ENCODE measurements at places on chromosomes 2 and 18. TPM values are rescaled to one million over a fixed set of nuclear protein-coding genes. Genes with fewer than 3 reads are reported as not detected.

The L3MBTL4 gene
- total RNA-seq, result not detected

The LAMA3 gene
- 1.2 TPM for total RNA-seq

The ALK gene
- 0.27 TPM for total RNA-seq

The NMS gene
- total RNA-seq, result not detected

The GRP gene
- not detected for total RNA-seq

The APLF gene
- 5.3 TPM for total RNA-seq

The MPV17 gene
- 108 TPM for total RNA-seq

The MLPH gene
- 51.0 TPM for total RNA-seq

The CFAP65 gene
- total RNA-seq, result 0.05 TPM

The GBX2 gene
- total RNA-seq, result 0.26 TPM

The RBMS1 gene
- total RNA-seq, result 67.5 TPM

The CNGA3 gene
- total RNA-seq, result 0.10 TPM

The RAD51AP2 gene
- 0.37 TPM for total RNA-seq

The COL5A2 gene
- 285 TPM for total RNA-seq

The IL36RN gene
- not detected for total RNA-seq

The PLEK gene
- total RNA-seq, result not detected

- DNase-seq, result no peak
Measured at GRCh38 chr2:150046211-150046610, 441.3 kb downstream of the RND3 start.

- no peak for DNase-seq
Measured at GRCh38 chr2:234290671-234291070, 206.2 kb downstream of the ARL4C start.

- DNase-seq, result no peak
Measured at GRCh38 chr2:15260196-15260595, 300.9 kb downstream of the NBAS start.

- no peak for DNase-seq
Measured at GRCh38 chr18:37161491-37161890, 332.6 kb downstream of the KIAA1328 start.

DNA sequence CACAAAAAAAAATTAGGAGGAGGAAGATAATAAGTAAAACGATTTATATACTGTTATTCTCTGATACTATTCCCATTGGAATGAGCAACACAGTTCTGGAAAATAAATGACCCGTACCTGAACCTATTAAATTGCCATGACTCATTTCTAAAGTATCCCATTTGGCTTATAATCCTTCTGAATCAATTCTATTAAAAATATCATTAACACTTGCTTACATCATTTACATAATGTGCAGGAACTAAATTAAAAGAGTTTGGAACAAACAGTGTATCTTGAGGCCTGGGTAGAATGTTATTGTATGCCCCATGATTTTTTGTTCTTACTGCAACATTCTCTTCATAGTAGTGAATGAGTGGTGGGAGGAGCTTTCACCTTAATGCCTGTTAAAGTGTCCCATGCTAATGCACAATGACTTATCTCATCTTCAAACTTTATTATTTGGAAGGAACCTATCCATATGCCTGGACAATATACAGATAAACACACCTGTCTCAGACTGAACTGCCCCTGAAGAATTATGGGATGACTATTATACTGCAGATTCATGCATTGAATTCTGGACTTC, 549.9 kb upstream of the ACVR2A start:
- DNase-seq, result no peak

GRCh38 chr2:19841918-19842693, 59.7 kb downstream of the TTC32 start:
- no peak for DNase-seq

GRCh38 chr18:3441290-3441689, 8.7 kb upstream of the TGIF1 start:
- DNase-seq, result peak; percentile 64

- no peak for DNase-seq
Measured at GRCh38 chr2:10909996-10910341, 1.8 kb upstream of the KCNF1 start.

DNA sequence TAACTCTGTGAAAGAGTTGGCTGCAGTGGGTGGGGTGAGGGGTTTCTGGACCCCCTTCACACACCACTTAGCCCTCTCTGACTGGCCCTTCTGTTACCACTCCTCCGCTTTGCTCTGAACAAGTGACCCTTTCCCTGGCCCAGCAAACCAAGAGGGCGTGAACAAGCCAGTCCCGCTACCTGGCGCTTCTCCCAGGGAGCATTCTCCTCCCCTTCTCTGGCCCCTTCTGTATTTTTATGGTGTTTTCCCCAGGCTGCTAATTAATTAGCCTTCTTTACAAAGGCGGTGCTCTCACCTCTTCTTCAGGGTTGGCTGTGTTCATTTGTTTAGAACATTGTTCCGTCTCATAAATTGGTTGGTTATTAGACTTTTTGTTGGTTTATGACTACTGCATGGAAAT, 180.1 kb downstream of the MGAT5 start:
- DNase-seq, result no peak

DNA sequence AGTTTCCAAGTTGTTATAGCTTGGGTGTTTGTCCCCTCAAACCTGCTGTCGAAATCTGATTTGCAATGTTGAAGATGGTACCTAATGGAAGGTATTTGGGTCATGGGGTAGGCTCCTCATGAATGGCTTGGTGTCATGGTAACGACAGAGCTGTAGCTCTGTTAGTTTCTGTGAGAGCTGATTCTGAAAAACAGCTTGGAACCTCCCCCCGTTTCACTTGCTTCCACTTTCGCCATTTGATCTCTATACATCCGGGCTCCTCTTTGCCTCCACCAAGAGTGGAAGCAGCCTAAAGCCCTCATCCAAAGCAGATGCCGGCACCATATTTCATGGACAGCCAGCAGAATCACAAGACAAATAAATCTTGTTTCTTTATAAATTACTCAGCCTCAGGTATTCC, 1035.1 kb upstream of the SLC39A10 start:
- no peak for DNase-seq

- no peak for DNase-seq
Measured at GRCh38 chr2:24820175-24820513, 26.9 kb downstream of the CENPO start.

DNA sequence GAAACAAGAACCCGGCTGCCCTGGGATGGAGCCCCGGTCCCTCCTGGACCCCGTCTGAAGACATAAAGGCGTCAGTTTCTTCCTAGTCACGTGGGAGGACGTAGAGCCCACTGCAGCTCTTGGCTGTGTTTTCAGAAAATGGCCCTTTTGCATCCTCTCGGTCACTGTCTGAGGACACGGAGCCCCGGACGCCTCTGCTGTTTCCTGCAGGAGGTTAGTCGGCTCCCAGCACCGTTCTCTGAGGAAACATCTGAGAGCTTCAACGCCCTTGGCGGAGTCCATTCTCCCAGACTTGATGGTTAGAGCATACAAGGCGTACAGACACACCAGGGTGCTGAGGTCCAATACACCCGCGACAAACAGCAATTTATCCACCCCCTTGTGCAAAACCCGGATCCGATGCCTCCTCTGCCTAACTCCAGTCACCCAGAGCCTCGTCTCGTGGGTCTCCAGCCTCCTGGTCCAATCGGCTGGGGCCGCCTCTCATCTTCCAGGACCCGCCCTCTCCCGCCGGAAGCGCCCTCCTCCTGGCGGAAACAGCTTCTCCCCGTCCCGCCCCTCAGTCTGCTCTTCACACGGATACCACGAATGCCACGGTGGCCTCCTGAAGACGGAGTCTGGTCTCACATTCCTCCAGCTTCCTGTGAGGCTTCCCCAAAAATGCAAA, 119.4 kb downstream of the TMEM18 start:
- no peak for DNase-seq

- no peak for DNase-seq
Measured at GRCh38 chr2:45904946-45905631, 253.6 kb downstream of the PRKCE start.

- peak; percentile 37 for DNase-seq
Measured at GRCh38 chr2:197675246-197675645, at the start of gene RFTN2. Gene RFTN2, minus strand, starts transcription at chr2:197675587. Its CDS starts 129 bp downstream, at chr2:197675458.

GRCh38 chr18:711657-712400, 601 bp downstream of the ENOSF1 start:
- DNase-seq, result peak; percentile 79

DNA sequence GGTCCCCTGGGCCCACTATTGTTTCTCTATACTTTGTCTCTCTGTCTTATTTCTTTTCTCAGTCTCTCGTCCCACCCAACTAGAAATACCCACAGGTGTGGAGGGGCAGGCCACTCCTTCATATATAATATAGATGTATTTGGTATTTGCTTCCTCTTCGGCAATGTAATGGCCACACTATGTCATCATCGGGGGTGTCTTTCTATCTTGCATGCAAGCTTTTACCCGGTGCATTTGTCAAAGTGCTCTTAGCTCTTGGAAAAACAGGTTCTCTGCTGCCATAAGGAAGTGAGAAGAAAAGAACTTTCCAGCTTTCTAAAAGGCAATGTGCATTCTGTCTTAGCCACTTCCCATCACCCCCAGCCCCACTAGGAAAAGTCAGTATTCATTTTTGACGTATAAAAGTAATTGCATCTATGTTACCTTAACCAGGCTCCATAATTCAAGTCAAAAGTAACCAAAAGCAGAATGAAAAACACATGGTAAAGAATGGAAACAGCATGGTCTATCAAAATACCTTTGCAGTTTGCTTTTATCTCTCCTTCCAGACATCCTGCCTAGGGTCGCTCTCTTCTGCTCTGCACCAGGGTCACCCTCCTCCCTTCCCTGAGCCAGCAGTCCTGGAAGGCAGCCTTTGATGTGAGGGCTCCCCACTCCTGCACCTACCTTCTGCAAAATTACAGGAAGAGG, 27.2 kb upstream of the FHL2 start:
- no peak for DNase-seq

- peak; percentile 25 for DNase-seq
Measured at GRCh38 chr18:9482790-9483189, 7.5 kb downstream of the RALBP1 start.

DNA sequence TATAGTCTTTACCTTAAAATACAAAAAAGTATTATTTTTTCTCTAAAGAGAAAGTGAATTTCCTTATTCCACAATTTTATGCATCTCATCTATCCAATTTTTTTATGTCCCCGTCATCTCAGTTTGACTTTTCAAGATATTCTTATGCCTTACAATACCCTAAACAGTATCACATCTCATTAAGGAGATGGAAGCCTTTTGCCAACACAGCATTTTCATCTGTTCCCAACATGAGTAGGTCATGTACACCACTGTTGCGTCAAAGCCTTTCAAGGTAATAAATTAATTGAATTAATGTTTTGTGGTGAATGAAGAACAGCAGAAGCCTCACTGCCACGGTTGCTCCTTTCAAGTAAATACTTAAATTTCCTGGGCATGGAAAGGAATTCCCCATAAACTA, 299.4 kb downstream of the EPHA4 start:
- DNase-seq, result no peak

GRCh38 chr2:163345795-163346573, 389.8 kb downstream of the FIGN start:
- peak; percentile 91 for DNase-seq

DNA sequence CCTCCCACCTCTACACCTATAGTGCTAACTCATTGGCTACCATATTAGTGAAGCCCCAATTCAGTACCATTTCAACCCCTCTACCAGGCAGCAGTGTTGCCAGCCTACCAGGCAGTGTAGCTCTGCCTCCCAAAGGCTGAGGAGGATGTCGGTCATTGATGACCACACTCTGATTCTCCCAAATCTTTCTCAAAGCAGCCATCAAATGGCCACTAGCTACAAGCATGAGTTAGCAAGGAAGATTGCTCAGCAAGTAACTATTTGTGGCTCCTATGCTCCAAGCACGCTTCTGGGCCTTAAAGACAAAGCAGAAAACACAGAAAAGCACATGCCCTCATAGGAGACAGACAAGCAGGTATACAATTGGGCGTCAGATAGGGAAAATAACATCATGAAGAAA, 42.7 kb upstream of the AFF3 start:
- no peak for DNase-seq

GRCh38 chr18:44682871-44683221, 2.2 kb downstream of the SETBP1 start:
- DNase-seq, result no peak

GRCh38 chr2:204416236-204416635, 129.0 kb upstream of the PARD3B start:
- no peak for DNase-seq

- DNase-seq, result peak; percentile 46
Measured at GRCh38 chr2:240604291-240604938, 17.9 kb downstream of the CAPN10 start.

GRCh38 chr2:111034606-111035005, 86.1 kb upstream of the BCL2L11 start:
- DNase-seq, result no peak

GRCh38 chr2:201882353-201883090, 76.2 kb downstream of the CDK15 start:
- peak; percentile 78 for DNase-seq

- no peak for DNase-seq
Measured at GRCh38 chr2:1584691-1585485, 159.4 kb downstream of the PXDN start.

- DNase-seq, result no peak
Measured at GRCh38 chr2:205722283-205722918, 40.1 kb downstream of the NRP2 start.

DNA sequence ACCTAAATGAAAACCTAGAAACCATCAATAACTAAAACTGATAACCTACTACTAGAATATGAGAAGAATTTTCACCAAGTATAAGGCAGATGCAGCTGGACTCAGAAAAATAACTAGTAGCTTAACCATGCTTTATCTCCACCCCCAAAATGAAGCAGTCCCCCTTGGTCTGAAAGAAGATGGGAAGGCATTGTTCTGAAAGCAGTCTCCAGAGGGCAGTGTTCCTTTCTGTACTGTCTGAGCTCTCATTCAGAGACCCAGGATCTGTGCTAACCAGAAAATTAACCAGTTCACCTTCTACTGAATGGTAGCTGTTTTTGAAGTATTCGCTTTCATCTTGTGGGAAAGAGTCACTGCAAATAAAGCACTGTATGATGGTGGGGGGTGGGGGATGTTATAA, 273.0 kb downstream of the PDE11A start:
- peak; percentile 13 for DNase-seq

- no peak for DNase-seq
Measured at GRCh38 chr2:133377021-133377481, 191.2 kb downstream of the NCKAP5 start.

DNA sequence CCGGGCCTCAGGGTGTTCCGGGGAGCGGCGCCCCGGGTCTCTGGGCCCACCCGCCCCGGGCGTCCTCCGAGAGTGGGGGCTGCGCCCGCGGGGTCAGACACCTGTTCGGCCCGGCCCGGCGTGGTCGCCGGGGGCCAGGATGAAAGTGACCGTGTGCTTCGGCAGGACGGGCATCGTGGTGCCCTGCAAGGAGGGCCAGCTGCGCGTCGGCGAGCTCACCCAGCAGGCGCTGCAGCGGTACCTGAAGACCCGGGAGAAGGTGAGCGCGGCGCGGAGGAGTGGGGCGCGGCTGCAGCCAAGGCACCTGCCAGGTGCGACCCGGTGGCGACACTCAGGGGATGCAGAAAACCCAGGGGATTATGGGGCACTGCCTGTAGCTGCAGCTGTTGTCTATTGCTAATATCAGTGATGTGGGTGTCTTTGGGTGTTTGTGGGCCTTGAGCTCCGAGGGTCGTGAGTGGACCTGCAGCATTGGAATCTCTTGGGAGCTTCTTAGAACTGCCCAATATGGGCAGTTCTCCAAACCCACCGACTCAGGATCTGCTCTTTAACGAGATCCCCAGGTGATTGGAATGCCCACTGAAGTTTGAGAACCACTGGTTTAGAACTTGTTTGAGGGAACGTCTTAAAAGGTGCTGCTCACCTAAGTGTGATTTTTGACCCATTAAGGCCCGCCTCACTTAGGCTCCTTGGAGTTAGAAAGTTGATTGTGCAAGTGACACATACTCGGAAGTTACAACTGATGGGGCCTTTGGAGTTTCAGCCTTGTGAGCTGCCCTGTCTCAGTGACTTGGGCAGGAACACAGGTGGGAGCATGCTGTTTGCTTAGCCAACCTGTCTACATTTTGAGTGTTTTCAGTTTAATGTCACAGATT, 823 bp downstream of the PARD3B start:
- no peak for DNase-seq

All from myocyte (in vitro differentiated cells).